Endodermal cell (in vitro differentiated cells): ENCODE measurements at places on chromosomes 5 and 9.

- peak; percentile 70 for DNase-seq
Measured at GRCh38 chr5:142864290-142865260, 94.4 kb downstream of the ARHGAP26 start.

DNA sequence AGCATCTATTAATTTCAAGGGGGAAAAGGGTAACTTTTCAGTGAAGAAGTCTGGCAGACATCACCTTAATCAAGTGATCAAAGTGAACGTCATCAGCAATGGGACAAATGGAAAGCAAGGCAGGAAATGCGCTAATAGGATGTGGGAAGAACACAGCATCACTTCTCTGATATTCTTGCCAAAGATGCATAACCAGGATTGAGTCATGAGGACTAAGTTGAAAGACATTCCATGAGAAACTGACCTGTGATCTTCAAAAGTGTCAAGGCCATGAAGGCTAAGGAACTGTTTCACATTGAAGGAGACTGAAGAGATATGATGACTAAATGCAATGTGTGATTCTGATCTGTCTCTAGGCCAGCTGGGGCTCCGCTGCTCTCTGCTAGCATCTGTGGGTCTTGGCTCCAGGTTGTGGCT is 92.9 kb downstream of the NDFIP1 start:
- no peak for DNase-seq

- DNase-seq = no peak
Measured at GRCh38 chr5:59055745-59056448, 473.0 kb downstream of the RAB3C start.

DNA sequence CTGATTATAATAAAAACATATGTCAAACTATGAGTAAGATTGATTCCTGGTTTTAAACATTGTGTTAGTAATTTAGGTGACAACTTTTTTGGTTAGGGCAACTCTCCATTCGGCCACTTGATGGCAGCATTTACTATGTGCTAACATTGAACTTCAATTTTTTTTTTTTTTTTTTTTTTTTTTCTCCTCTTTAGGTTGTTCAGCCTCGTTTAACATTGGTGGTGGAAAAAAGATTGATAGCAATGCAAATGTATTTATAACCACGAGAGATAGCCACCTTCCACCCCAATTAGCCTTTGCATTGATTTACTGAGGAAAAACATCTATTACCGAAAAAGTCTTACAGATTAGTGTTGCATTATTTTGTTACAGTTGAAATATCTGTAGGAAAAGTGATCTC is 159.1 kb downstream of the CSNK1G3 start:
- peak; percentile 73 for DNase-seq

GRCh38 chr5:144237851-144238250 is 67.2 kb downstream of the KCTD16 start:
- no peak for DNase-seq

DNA sequence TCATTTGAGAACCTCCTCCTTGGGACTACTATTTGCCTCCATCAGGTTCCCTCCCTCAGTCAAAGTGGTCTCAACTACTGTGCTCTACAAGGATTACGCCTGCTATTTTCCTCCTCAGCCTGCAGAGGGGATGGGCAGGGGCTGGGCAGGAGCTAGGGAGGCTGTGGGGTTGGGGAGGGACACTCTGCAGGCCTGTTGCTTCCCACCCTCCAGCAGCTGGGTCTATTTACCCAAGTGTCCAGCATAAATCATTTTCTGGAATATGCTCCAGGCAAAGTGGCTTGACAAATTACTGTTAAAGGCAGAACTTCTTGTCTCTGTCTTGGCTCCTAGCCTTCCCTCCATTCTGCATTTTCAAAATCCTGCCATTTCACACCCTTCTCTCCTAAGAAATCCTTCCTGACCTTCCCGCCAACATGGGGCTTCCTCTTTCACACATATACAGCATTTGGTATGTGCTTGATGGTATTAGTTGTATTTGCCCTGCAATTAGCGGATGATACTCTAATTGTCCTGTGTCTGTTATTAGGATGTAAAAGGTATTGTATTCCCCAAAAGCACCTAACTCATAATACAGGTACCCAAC is 106.7 kb downstream of the EFNA5 start:
- peak; percentile 73 for DNase-seq

DNA sequence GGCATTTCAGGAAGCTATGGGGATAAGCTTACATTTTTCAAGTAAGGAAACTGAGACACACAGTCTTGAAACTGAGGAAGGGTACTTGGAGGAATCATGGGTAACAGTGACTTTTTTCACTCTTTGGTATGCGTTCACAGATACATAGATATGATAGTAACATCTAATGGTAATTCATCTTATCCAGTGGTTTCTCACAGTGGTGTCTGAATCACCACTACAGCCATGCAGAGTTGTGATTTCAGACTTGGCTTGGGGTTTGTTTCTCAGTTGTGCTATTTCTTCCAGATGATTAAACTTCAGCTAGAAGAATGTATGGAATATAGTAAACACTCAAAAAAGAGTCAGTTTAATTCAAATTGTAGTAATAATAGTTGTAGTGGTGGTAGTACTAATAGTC is 239.1 kb upstream of the NUDT12 start:
- DNase-seq = no peak

- no peak for DNase-seq
Measured at GRCh38 chr9:90107040-90107725, 502.4 kb downstream of the GADD45G start.

- DNase-seq = peak; percentile 67
Measured at GRCh38 chr9:99361817-99362216, 139.7 kb downstream of the SEC61B start.

- no peak for DNase-seq
Measured at GRCh38 chr9:133592731-133593409, 16.3 kb downstream of the FAM163B start.

- no peak for DNase-seq
Measured at GRCh38 chr9:97635026-97635425, 1.4 kb downstream of the NCBP1 start.

- no peak for DNase-seq
Measured at GRCh38 chr9:76893395-76893932, 12.4 kb downstream of the PRUNE2 start.

GRCh38 chr5:73938938-73939320 is 312.9 kb downstream of the ARHGEF28 start:
- no peak for DNase-seq

DNA sequence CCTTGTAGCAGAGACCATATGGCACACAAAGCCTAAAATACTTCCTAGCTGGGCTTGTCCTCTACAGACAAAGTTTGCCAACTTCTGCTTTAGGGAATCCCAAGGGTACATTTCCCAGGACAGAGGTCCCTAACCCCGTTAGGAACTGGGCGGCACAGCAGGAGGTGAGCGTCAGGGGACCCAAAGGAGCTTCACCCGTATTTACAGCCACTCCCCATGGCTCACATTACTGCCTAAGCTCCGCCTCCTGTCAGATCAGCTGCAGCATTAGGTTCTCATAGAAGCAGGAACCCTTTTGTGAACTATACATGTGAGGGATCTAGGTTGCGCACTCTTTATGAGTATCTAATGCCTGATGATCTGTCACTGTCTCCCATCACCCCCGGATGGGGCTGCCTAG is 88.5 kb upstream of the TRPM3 start:
- no peak for DNase-seq

DNA sequence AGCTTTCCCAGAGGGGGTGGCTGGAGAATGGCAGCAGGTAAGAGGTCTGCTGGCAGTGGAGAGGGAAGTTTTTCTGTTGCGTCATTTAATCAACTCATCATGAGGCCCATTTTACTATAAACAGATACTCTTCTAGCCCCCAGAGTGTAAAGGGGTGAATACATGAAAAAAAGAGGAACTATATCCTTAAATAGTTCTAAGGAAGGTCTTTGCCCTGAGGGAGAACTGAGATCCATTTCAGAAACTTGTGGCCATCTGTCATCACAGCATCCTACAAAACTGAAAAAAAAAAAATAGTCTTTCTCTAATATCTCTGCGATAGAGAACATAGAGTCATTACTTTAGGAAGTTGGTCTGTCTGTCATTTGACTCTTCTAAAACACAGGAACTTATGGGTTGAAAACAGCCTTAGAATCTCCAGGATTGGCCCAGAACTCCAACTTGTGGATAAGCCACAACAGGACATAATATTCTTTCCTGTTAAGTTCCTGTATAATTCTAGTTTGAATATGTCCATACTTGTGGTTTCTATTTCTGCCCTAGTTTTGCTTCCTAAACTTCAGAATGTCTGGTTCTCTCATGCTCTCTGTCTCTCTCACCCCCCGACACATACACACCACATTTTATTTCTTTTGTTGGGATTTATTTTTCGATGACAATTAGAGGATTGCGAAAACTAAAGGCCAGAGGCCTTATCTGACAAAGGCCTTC is 238.5 kb upstream of the PIK3R1 start:
- no peak for DNase-seq

GRCh38 chr5:171806976-171807747 is 21.5 kb downstream of the SMIM23 start:
- DNase-seq = peak; percentile 33

- DNase-seq = no peak
Measured at GRCh38 chr9:2771087-2771486, 53.8 kb downstream of the KCNV2 start.

DNA sequence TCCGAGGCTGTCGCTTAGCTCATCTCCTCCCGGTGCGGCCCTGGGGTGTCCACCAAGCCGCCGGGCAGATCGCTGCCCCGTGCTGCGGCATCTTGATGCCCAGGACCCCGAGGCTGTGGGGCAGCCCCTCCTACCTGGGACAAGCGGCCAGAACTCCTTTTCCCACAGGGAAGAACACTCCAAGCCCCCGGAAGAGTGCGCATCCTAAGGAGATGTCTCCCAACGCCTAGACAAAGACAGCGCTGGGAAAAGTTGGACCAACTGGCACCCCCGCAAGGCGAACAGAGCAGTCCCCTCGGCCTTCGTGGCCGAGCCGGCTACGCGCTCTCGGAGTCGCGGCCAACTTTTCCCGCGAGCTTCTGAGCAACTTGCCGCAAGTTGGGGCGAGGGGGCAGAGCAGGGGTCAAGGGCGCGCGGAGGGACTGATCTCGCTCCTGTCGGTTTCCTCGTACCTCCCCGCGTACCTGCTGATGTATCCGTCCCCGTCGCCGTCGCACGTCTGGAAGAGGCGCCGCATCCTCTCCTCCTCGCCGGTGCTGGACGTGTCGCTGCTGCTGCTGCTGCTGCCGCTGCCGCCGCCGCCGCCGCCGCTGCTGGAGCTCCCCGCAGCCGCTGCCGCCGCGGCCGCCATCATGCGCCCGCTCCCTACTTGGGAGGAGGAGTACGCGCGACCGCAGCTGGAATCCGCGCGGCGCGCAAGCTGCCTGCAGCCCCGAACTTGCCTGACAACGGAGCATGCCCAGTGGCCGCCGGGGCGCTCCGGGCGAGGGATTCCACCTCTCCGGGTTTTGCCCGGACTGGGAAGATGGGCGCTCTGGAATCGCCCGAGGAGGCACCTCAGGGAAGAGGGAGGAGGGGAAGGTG is at the start of gene MCC:
MCC (minus strand) TSS at position 673 of the 864 bp plus-strand sequence.
- peak; percentile 97 for DNase-seq

GRCh38 chr5:86546582-86546981 is 71.2 kb upstream of the COX7C start:
- no peak for DNase-seq

GRCh38 chr5:119367502-119368237 is 11.9 kb downstream of the TNFAIP8 start:
- DNase-seq = no peak

- no peak for DNase-seq
Measured at GRCh38 chr5:78056901-78057514, 237.5 kb downstream of the AP3B1 start.

DNA sequence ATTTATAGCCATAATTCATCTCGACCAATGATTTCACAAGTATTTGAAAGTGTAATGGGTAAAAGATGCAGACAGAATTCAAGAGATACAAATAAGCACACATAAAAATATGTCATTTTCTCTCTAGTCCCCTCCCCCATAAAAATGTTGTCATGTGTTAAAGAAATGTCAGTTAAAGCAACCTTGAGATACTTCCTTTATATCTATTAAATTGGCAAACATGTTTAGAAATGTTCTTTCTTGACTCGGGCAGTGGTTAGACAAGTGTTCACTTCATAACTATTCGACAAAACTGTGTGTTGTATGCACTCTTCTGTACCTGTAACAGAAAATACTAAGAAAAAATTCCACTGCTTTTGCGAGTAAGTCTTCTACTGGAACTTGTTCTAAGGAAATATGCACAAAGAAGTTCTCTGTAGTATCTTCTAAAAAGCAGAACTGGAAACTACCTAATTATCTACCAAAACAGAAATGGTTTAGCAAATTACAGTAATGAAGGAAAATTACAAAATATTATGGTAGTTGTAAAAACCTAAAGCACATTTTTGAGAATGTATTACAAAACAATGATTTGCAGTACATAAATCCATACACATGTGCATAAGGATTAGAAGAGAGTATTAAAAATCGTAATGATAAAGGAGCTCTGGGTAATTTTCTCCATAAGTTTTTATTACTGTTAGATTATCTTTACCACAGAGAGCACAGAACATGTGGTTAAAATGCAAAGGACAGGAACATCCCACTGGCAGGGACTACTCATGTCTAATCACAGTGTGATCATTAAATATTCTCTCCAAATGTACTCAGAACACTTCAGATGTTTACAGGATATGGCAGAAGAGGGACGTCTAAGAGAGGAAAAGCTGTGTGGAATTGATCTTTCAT is 35.9 kb downstream of the FBXW2 start:
- no peak for DNase-seq

DNA sequence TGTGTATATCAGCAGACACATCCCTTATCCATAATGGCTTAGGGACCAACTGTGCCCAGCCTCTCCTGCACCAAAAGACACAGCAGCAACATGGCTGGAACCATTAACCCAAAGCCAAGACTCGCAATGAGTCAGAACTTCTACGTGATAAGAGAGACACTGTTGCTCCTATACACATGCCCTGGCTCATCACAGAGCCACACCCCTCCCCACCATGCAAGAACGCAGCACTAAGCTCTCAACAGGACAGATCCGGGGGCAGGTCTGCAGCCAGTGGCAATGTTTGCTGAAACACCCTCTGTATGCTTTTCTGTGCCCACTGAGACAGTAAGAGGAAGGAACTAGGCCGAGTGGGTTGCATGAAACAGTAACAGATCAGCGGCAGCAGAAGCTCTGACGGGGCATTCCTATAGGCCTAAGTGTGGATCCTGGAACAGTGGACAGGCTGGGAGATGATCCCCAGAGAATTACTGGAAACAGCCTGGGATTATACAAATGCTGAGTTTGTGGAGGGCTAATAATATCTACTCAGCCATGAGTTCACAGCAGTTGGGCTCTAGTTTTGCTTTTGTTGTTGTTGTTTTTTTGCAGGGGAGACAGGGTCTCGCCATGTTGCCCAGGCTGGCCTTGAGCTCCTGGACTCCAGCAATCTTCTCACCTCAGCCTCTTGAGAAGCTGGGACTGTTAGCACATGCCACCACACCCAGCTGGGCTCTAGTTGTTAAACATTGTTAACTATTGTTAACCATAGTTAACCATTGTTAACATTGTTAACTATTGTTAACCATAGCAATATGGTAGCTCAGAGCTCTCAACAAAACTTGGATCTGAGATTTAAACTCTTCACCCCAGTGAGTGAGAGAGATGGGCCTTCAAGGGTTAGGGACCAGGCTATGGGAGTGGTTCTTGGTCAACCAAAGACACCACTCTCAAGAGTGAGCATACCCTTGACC is 41.0 kb downstream of the B4GALT1 start:
- DNase-seq = no peak

- DNase-seq = no peak
Measured at GRCh38 chr9:89278551-89278950, 32.4 kb upstream of the CKS2 start.

- DNase-seq = no peak
Measured at GRCh38 chr9:78297672-78297961, 692 bp downstream of the PSAT1 start.
